ENCODE measurements at places on chromosomes 12 and 14. TPM values are rescaled to one million over a fixed set of nuclear protein-coding genes. Genes with fewer than 3 reads are reported as not detected.

- no peak for DNase-seq
These were observed 84.0 kb downstream of the SAMD4A start for GRCh38 chr14:54650959-54651351.

The CCDC175 gene
- total RNA-seq, result 14.2 TPM

The GZMH gene
- total RNA-seq, result not detected

- no peak for DNase-seq
These were observed 27.5 kb downstream of the BCAT1 start for GRCh38 chr12:24921251-24922038.

DNA sequence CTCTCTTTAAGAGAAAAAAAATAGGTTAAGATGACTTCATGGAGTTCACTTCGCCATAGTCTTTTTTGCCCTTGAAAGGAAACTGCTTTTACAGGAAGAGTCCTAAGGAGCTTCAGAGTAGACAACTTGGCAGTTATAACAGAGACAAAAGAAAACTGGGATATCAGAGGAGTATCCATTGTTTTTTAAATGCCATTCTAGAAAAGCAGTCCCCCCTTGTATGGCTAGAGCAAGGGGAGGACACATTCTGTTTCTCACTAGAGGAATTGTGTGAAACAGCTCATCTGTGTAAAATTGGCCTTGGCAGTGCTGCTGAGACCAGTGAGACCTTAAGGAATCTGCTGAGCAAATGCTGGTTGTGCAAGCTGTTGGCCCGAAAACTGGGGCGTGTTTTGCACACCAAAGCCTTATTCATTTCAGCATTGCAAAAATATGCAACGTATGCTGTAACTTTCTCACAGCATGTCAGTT lies 128.0 kb downstream of the GPR135 start:
- peak; percentile 15 for DNase-seq

DNA sequence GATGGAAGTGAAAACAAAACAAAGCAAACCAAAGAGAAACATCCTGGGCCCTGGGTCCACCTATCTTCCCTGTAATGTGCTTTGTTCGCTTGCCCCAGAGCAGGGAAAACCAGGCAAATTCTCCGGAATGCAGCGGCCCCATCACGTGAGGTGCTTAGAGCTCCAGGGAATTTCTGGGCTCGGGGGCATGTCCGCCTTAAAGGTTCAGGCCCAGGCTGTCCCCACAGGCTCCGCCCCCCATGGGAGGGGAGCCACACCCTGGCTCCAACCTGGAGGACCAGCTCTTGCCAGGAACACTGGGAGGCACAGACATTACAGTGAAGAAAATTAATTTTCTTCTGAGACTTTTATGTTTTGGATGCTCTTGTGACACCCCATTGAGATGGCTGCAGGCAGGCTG lies 69.9 kb downstream of the RBM19 start:
- DNase-seq, result no peak

DNA sequence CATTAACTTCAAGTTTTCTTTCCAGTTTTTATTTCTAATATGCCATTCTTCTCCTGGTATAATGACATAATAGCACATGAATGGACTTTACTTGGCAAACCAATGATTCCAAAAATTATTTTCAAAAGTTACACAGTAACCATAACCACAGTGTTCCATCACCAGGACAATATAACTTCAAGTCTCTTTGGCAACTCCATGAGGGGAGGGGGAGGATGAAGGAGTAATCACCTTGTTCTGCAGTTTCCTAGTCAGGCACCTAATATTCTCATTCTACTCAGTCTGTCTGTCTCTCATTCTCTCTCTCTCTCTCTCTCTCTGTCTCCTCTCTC lies 66.6 kb downstream of the BTG1 start:
- DNase-seq, result no peak

The SLC25A21 gene
- total RNA-seq, result 1.7 TPM

The CLEC6A gene
- not detected for total RNA-seq

- DNase-seq, result no peak
These were observed 22.1 kb downstream of the OR10P1 start for GRCh38 chr12:55658635-55659391.

The ST8SIA1 gene
- 67.5 TPM for total RNA-seq

DNA sequence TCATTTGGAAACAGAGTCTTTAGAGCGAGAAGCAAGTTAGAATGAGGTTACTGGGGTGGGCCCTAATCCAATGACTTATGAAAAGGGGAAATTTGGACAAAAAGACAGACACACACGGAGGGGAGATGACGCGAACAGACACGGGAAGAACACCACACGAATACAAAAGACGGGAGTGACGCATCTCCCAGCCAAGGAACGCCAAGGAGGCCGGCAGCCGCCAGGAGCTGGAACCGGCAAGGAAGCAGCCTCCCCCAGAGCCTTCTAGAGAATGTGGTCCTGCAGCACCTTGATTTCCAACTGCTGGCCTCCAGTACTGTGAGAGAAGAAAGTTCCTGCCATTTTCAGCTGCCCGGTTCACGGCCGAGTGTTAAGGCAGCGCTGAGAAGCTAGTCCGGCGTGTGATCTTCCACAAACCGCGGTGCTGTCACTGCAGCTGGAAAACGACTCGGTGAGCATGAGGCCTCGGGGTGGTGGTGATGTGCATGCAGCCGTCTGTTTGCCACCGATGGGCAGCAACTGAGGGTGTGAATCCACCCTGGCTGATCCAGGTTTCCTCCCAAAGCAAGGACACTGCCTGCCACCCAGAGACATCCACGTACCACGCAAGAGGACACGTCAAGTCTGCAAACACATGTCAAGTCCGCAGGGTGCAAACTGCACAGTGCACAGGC lies 124.5 kb downstream of the NCOR2 start:
- DNase-seq, result no peak

DNA sequence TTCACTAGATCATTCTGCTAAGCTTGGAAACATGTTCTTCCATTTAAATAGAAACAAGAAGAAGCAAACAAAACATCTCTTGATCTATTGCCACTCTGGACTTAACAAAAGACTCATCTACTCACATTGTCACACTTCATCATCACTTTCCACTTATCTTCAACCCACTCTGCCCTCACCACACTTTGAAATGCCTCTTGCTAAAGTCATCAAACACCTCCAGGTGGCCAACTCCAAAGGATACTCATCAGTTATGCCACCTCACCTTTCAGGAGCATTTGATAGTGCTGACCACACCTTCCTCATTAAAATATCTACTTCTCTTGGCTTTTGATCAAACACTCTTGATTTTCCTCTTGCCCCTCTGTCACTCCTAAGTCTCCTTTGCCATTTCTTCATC lies 7.2 kb downstream of the EFCAB11 start:
- no peak for DNase-seq

The CLEC2A gene
- not detected for total RNA-seq

GRCh38 chr12:118334939-118335567 lies 37.7 kb downstream of the TAOK3 start:
- DNase-seq, result no peak

The GLIPR1L2 gene
- total RNA-seq, result 1.5 TPM

GRCh38 chr14:84477996-84478395 lies 1051.9 kb upstream of the FLRT2 start:
- DNase-seq, result no peak

- DNase-seq, result no peak
These were observed 112.7 kb downstream of the METTL25 start for GRCh38 chr12:82470906-82471512.

The CMA1 gene
- total RNA-seq, result not detected

DNA sequence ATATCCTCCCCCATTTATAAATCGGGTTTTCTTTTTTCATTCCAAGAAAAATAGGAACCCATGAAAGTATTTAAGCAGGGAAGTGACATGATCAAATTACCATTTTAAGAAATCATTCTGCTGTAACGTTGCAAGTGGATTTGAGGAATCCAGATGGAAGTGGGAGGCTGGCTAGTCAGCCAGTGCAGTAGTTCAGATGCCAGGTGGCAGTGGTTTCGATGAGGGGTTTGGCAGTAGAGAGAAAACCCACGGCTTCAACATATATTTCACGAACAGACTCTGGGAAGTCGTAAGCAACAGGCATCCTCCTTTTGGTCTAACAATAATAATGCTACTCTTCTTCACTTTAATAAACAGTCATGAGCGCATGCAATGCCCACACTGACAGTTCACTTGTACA lies 25.0 kb downstream of the PDZRN4 start:
- DNase-seq, result no peak

The OTX2 gene
- total RNA-seq, result 24.6 TPM
